SK-N-MC (cell line): ENCODE measurements at places on chromosomes 3 and 15.

DNA sequence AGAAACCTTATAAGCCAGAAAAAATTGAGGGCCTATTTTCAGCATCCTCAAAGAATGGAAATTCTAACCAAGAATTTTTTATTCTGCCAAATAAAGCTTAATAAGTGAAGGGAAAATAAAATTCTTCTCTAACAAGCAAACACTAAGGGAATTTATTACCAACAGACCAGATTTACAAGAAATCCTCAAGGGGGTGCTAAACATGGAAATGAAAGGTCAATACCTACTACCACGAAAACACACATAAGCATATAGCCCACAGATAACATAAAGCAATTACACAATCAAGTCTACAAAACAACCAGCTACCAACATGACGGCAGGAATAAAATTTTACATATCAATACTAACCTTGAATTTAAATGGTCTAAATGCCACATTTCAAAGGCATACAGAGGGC is 883.5 kb downstream of the SI start:
- DNase-seq = no peak

GRCh38 chr15:64891561-64891960 is 20.1 kb upstream of the ANKDD1A start:
- DNase-seq = no peak

- DNase-seq = no peak
Measured at GRCh38 chr3:147669077-147669476, 259.9 kb downstream of the ZIC1 start.

GRCh38 chr3:133038731-133039375 is 662 bp downstream of the TMEM108 start:
- DNase-seq = no peak

- DNase-seq = no peak
Measured at GRCh38 chr3:118244761-118245160, 789.9 kb downstream of the IGSF11 start.

GRCh38 chr3:34504775-34505174 is 706.3 kb downstream of the PDCD6IP start:
- no peak for DNase-seq

- DNase-seq = no peak
Measured at GRCh38 chr15:22978691-22979237, 1.4 kb downstream of the CYFIP1 start.

DNA sequence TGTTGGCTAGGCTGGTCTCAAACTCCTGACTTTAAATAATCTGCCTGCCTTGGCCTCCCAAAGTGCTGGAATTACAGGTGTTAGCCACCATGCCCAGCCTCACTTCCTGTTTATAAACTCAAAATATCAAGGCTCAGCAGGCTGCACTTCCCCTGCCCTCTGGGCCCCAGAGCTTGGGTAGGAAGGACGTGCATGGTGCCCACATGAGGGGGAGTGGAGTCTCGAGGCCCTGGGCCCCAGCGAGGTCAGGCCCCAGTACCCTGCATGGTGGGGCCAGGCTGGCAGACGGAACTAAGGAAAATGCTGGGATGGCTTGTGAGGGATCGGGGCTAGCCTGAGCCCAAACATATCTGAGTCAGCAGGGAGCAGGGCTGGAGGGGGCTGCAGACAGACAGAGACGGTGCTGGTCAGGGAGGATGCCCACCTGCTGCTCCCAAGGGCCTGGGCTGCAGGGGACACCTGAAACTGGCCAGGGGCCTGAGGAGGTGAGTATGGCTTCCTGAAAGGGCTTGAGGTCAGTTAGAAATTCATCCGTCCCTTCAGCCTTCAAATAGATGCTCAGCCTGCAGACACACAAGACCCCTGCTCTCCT is 5.1 kb downstream of the SPTBN5 start:
- DNase-seq = no peak

- DNase-seq = no peak
Measured at GRCh38 chr3:10600296-10600714, 94.9 kb upstream of the ATP2B2 start.

GRCh38 chr15:73906346-73907034 is 19.8 kb upstream of the LOXL1 start:
- DNase-seq = no peak

- no peak for DNase-seq
Measured at GRCh38 chr3:161043336-161044035, 61.7 kb downstream of the B3GALNT1 start.

DNA sequence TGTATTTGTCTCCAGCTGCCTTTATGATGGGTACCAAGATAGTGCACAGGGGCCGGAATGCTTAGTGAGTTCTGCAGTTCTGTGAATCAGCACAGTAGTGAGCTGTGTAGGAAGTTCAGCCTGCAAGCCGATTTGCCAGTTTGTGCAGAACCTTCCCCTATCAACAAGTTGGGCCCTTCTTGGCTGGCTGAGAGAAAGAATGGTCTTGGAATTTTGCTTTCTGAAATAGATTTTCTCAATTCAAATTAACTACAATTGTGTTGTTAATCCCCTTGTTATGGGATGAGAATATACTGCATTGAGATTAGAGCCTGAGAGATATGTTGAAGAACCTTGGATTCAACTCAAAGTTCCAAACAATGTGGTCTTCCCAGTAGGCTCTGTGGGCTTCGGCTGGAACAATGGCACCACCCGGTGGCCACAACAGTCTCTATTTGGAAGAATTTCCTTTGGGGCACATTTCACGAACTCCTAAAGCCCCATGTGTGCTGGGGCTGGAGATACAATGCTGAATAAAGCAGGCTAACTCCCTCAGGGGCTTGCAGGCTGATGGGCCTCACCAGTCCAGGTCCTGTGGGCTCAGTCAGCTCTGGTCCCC is 59.1 kb downstream of the TRIM42 start:
- DNase-seq = peak; percentile 28

- DNase-seq = no peak
Measured at GRCh38 chr3:148218222-148218621, 479.5 kb upstream of the AGTR1 start.

DNA sequence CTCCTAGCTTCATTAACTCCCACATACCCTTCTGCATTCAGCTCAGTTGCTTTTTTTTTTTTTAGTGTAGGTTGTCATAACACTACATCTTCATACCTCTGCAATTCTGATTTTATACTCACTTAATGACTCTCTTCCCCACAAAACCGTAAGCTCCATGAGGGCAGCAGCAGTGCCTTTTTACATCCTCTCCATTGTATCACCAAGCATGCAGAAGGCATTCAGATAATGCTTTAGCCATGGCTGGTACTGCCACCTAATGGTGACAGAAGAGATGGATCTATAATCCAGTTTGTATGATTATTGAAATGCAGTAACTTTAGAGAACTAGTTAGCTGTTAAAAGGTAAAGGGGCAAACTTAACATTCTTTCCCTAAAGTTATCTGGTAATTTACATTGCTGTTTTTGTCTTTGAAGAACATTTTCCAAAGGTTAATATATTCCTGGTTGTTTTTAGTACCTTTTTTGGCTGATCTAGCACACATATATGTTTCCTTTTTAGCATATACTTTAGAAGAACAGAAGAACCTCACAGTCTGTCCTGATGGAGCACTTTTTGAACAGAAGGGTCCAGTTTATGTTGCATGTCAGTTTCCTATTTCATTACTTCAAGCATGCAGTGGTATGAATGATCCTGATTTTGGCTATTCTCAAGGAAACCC is 36.8 kb downstream of the ATP1B3 start:
- DNase-seq = peak; percentile 66

DNA sequence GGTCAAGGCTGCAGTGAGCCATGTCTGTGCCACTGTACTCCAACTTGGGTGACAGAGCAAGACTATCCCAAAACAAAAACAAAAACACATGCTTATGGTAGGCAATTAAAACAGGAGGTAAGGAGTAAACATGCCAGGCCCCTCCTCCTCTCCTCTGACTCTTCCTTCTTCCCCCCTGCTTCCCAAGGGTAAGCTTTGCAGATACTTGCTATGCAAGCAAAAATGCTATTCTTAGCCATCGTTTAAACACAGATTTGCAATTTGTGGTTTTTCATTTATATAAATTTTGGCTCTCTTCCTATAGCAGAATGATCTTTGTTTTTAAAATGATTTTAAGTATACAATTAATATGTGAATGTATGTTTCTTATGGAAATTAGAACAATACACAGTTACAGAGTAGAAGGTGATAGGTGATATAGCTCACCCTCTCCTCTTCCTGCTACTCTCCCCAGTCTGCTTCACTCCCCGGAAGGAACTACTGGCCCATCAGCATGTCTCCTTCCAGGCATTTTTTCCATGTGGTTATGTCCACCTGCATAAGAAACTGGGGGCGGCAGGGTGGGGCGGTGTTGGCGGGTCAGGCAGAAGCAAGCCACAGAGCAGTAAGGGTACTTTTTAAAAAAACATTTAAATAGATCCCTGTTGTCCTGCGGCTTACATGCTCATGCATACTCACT is 42.1 kb downstream of the IGF1R start:
- no peak for DNase-seq

GRCh38 chr3:150315721-150316120 is 92.4 kb upstream of the TSC22D2 start:
- no peak for DNase-seq
